Left renal pelvis (tissue), 4 donors: ENCODE measurements at places on chromosomes 11 and 22. TPM values are rescaled to one million over a fixed set of nuclear protein-coding genes. Genes with fewer than 3 reads are reported as not detected.

The OR5B21 gene
- polyA plus RNA-seq = not detected

The SLC35F2 gene
- polyA plus RNA-seq = 15.8 TPM

The KCNK7 gene
- polyA plus RNA-seq = 0.24 TPM

The MPZL3 gene
- polyA plus RNA-seq = 5.3 TPM

The P2RY2 gene
- 0.84 TPM for polyA plus RNA-seq

DNA sequence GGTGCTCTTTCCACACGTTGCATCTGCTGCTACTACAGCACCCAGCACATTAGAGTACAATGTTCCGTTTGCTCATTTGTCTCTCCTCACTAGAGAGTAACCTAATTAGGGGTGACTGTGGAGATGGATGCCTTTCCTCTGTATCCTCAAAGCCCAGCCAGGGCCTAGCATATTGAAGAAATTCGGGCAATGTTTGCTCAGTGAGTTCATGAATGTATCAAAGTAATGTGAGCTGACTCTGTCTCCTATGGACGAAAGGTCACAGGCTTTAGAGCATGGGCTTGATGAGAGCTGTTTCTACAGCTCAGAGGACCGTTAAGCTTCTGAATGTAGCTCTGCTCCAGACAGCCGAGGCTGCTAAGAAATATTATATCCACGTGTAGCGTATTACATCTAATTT lies 67.5 kb downstream of the C11orf58 start:
- DNase-seq = no peak

- DNase-seq = no peak
These were observed 20.1 kb upstream of the CHADL start for GRCh38 chr22:41260871-41261270.

DNA sequence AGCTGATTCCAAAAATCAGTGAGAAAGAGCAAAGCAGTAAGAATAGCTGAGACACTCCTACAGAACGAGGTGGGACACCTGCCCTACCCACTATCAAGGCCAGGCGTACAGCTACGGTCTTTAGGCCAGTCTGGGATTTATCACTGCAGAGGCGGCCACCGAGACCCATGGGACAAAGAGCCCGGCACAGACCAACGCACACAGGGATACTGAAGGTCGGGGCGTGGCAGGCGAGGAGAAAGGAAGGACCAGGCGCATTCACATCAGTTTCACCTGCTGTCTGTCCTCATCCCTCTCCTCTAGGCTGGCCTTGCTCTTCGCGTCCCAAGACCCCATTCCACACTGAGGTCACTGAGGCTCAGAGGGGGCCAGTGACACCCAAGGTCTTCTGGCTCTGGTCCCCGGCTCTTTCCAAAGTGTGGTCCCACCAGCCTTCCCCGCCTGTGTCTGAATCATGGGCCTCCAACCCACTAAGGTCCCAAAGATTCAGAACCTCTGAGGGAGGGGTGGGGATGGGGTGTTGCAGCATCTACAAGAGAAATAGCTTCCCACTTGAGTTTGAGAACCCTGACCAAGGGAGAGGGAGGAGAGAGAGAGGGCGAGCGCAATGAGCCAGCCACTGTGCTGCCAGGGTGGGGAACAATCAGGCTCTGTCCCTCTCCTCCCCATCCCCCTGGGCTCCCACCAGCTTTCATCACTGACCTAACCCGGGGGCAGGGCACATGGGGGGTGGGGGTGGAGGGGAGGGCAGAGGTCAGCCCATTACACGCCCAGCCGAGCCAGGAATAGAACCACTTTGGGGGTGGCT lies 7.2 kb upstream of the PICK1 start:
- DNase-seq = no peak

DNA sequence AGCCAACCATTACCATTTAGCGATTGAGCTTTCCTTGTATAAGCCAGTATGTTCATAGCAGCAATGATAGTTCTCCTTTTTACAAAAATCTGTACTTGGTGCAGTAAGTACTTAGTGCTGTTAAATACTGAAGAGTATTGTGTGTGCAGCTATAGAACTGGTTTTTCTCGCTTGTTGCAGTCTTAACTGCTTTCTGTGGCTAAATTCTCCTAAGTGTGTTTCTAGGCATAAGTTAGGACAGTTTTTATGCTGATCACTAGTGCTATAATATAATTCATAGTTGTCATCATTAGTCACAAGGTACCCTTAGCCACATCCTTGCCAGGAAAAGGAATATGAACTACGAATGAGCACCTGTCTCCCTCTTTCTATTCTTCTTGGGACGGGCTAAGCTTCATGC lies 107.7 kb downstream of the GRAMD1B start:
- no peak for DNase-seq

DNA sequence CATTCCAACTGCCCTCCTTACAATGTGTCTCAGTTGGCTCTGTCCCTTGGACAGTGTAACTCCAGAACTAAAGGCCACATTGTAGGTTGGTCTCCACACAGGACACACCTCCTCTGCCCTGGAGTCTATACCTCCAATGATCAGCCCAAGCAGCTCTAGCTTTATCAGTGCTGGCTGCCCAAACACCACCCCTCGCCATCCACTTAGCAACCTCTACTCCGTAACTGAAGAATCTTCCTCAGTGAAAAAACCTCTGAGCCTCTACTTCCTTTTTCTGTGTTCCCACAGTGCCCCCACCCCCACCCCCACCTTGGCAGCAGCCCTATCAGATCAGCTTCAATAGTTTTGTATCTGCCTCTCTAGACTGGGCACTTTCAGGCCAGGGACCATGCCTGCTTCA lies 33.4 kb downstream of the SERPINH1 start:
- no peak for DNase-seq
